ENCODE measurements at places on chromosomes 7 and 10.

DNA sequence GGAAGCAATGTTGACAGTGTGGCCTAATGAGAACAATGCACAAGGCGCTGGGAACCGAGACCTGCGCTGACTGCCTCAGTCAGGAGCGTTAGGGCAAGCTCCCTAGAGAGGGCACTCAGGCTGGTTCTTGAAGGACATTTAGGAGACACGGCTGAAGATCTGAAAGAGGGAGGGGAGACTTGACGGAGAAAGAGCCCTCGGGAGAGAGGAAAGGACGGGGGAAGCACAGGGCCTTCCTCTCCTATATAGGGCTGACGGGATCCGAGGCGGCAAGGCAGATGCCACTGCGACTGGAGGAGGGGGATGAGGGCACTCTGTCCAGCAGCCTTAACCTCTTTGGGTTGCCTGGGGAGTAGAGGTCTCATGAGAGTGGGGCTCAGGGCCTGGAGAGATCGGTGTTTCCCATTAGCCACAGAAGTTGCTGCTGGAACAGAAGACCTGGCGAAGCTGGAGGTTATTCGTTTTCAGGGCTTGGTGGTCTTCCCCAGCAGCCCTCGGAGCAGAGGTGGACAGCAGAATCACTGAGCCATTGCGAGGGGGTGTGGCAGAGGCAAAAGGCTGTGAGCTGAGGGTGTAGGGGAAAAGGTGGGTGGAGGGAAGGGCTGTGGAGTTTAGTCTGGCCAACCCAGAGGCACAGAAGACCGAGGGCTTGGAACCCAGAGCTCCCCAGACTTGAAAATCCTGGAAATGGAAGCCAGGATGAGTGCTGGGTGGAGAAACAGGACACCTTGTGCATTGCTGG, 36.0 kb downstream of the CLEC2L start:
- DNase-seq, result no peak

DNA sequence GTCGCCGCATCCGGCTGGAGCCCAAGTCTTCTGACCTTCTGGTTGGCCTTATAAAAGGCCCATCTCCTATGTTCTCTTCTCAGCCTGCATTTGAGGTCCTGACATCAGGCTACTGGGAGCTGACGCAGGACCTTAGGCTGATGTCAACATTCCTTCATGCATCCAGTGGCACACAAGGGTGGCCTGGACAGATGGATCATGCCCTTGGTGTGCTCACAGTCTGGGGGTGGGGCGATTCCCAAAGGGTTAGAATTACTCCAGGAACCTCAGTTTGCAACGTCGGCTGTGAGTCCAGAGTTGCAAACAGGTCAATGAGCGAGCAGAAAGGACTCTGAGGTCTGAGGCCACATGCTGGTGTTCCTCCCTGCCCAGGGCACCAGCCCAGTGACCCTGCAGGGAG, 8.2 kb upstream of the CLIP2 start:
- no peak for DNase-seq

GRCh38 chr10:132458071-132458585, 61.1 kb downstream of the PWWP2B start:
- DNase-seq, result no peak

GRCh38 chr7:155973451-155973997, 161.3 kb upstream of the SHH start:
- no peak for DNase-seq

- DNase-seq, result no peak
Measured at GRCh38 chr7:80923211-80923612, 4.4 kb upstream of the SEMA3C start.

DNA sequence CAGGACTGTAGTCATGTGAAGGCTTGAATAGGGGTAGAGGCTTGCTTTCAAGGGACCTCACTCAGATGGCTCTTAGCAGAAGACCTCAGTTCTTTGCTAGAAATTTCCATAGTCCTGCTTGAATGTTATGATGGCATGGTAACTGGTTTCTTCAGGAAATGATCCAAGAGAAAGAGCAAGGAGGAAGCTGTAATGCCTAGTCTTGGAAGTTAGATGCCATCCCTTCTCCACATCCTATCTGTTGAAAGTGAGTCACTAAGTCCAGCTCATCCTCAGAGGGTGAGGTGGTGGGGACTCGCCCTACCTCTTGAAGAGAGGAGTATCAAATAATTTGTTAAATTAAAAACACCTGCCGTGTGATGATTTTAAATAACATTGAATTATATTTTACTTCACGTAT, 4.6 kb downstream of the MGAM start:
- no peak for DNase-seq

DNA sequence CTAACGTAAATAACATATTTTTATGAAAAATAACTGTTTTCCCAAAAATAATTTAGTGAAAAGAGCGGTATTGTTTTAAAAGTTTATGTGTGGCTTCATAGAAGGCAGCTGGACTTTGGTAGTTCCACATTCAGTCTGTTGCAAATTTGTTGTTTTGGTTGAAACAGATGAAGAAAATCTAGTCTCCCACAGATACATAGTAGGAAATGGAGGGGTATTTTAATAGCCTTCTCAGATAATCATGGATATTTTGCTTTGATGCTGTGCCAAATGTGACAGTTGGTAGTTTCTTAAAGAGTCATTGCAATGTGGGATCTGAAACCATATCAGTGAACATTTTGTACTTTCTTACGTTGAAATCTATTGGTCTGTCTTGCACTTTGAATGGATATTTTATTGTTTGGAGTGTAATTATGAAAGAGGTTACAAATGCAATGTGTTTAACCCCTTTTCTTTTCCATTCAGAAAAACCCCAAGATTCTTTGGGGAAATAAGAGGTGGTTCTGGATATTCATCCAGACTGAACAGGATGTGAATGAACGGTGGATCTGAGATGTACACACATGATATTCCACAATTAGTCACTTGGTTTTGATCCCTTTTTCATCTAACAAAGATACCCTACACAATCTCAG, 10.4 kb downstream of the ZNF365 start:
- peak; percentile 51 for DNase-seq

GRCh38 chr10:47381103-47381395, 3.0 kb downstream of the ZNF488 start:
- DNase-seq, result no peak

- DNase-seq, result no peak
Measured at GRCh38 chr10:36111676-36112075, 469.6 kb upstream of the FZD8 start.

DNA sequence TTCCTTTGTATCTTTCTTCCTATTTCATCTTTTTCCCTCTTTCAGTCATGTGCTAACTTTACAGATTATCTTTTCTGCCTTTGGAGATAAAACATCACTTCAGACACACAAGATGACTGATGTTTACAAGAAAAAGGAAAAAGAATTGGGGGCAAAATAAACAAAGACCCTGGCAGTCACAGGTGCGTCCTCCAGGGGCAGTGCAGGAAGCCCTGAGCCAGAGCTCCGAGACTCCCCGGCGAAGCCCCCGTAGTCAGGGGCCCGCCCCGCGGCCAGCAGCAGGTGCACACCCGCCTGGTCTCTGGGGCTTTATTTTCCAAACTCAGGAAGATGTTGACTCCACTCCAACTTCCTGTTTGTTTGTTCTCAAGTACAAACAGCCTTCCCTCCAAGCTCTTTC, 10.2 kb downstream of the STK32C start:
- DNase-seq, result no peak

- DNase-seq, result no peak
Measured at GRCh38 chr10:123212640-123213039, 58.4 kb downstream of the BUB3 start.

DNA sequence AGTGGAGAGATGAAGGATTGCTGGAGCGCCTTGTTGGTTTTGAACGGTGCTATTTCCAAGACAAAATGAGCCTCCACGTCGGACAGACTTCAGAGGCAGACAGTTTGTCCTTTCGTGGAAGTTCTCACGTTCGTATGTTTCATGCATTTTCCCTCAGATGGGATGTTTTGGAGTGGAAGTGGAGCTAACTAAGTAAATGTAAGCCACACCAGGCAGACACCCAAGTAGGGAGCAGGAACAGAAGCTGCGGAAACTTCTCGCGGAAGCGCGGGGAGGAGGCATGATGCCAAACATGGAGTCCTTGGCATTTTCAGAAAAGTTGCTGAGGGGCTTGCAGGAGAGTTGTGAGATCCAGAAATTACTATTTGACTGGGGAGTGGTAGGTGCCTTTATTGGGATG, 145.6 kb upstream of the PRR15 start:
- DNase-seq, result no peak

DNA sequence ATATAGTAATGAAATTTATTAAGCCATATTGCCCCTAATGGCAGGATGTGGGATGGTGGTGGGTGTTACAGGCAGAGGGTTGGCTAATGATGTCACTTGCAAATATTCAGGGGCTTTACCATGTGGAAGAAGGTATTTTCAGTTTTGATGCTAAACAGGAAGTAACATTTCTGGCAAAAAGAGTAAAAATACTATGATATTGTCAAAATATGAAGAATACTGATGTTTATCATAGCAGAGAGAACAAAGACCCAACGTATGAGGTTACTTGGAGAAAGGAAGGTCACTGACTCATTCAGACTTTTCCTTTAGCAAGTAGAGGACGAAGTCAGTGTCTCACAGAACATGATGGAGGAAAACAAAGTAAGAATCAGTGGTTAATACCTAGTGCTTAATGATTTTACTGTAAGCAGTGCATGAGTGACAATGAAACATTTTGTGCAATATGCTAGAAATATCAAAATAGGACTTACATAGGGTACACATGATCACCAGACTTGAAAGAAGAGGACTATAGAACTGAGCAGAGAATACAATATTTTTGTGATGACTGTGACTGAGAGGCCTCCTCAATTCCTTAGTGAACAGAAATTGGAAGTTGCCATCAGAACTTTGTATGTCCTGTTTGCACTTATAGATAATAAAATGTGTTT, 89.7 kb upstream of the STEAP4 start:
- DNase-seq, result no peak

GRCh38 chr7:155233311-155234157, 64.1 kb upstream of the INSIG1 start:
- no peak for DNase-seq

- DNase-seq, result peak; percentile 75
Measured at GRCh38 chr10:2978111-2978510, 89.2 kb upstream of the PFKP start.

GRCh38 chr10:107616031-107616430, 451.5 kb upstream of the SORCS1 start:
- DNase-seq, result no peak

DNA sequence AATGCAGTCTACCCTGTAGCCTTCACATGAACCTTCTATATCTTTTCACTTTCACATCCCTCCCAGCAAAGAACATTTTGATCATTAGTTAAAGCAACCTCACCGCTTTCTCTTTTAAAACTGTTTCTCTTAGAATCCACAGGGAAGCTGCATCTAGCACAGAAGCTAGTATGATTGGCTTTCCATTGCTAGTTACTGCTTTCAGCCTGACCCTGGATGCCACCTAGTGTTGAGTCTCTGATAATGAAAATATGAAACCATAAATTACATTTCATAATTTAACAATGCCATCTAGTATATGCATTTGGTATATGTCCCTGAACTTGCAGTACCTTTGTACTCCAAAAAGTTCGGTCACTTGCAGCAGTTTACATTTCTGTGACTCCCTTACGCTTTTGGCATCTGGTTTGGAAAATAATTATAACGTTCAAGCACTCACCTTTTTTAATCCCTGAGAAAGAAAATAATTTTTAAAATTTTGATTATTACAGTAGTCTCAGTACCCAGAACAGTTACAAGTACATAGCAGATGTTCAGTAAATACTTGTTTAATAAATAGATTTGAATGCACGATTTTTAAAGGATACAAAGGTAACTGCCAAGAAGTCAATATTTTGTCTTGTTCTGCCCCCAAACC, 22.7 kb downstream of the CISD1 start:
- DNase-seq, result peak; percentile 64

DNA sequence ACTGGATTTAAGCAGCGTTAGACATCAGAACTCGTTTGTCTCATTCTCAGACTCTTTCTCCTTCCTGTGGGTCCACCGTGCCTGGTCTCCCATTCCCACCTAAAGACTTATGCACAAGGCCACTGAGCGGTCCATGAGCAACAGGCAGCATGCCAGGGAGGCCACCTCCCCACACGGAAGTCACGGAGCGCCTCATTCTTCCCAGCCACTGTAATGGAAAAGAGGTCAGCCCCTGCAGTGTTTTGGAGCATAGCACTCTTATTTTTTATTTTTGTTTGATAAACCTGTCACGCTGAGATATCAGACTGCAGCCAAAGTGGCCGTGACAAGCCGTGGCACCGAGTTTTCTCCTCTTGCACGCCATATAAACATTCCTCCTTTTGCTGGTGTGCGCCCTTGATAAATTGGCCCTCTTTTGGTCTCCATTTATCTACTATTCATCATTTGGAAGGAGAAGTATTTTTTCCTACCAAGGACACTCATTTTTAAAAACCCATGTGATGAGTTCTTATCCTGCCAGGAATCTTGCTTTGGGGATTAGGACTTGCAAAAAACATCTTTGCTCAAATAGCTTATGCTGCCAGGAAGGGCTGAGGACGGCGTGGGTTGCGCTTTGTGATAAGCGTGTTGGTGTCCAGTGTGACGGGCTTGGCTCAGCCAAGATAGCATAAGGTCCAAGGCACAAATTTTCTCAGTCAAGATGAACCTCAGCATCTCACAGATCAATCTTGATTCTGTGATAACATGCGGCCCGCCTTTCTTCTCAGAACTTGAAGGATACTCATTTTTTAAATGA, 206.0 kb downstream of the CCDC3 start:
- DNase-seq, result peak; percentile 24

GRCh38 chr10:119701861-119702260, 24.0 kb upstream of the INPP5F start:
- no peak for DNase-seq

DNA sequence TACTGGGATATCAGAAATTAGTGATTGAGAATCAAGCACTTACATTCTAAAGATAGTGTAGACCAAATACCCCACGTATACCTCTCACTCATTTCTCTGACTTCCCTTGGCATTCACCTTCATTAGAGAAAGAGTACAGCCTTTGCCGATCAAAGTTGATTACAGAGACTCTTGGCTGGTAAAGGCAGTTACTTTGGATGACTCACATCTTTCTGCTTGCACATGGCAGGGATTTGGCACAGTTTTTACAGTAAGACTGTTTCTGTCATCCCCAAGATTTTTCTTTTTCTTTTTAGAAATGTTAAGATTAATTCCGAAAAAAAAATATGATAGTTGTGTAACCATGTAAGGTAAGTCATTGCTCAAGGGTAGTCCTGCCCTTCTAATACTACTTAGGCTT, 143.0 kb downstream of the TSPAN12 start:
- DNase-seq, result no peak

DNA sequence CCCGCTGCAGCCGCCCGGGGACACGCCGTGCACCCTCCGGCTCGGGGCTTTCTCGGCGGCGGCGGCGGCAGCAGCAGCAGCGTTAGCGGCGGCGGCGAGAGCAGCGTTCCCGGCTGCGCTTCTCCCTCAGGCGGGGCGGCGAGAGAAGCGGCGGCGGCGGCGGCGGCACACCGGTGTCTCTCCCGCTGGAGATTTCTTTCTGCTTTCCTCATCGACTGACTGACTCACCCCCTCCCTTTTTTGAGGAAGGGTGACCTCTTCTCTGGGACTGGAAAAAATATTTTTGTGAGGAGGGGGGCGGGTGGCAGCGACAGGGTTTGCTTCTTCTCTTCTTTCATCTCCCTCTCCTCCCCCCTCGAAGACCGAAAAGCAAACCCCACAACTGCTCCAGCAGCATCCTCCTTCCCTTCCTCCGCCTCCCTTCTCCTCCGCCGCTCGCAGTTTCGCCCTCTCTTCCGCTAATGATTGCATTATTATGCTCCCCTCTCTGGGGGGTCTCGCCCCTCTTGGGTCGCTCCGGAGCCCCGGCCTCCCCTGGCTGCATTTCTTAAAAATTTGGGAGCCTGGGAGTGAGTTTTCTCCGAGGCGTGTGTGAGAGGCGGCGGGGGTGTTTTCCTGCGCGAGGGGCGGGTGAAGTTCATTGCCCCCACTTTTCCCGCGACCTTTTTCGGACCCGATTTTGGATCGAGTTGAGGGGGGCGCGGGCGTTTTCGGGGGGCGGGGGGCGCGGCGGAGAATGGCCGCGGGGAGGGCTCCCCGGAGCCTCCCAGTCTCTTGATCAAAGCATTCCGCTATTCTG, 411 bp downstream of the AUTS2 start:
- DNase-seq, result peak; percentile 54
